HuH-7.5 (cell line): ENCODE measurements at places on chromosomes 13 and 19.

- DNase-seq, result no peak
These were observed 1.4 kb downstream of the MATK start for GRCh38 chr19:3784607-3785450.

DNA sequence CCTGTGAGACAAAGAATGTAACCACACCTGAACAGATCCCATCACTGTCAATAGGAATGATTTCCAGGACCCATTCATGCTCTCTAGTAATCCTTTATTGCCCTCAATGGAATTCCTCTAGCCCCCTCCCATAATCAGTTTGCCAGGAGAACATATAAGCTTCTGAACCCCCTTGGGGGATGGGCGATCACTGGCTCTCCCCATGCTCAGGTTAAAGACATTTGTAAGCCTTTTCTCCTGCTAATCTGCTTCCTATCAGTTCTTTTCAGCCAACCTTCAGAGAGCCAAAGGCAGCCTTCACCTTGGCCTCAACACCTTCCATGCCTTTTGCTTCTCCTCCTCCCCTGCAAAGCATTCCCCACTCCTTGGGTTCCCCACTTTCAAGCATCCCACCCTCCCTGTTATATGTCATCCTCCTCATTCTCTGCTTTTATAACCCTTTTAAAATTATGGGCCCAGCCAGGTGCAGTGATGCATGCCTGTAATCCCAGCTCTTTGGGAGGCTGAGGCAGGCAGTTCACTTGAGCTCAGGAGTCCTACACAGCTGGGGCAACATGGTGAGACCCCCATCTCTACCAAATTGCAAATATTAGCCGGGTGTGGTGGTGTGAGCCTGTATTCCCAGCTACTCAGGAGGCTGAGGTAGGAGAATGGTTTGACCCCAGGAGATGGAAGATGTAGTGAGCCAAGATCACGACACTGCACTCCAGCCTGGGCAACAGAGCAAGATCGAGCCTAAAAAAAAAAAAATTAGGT lies 12.4 kb downstream of the DPRX start:
- no peak for DNase-seq

DNA sequence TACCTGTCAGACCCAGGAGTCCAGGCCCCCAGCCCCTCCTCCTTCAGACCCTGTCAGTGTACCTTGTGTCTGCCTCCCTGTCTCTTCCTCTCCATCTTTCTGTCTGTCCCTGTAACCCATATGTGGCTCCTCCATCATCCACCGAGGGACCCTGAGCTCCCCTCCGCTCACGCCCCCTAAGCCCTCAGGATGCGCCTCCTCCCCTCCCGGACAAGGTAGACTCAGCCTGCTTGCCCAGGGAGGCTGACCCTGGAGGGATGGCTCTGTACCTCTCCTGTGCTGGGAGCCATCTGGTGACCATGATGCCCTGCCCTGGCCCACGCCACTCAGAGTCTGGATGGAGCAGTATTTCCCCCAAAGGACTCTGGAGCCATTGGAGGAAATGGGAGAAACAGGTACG lies 1.0 kb upstream of the CAPN12 start:
- peak; percentile 7 for DNase-seq

DNA sequence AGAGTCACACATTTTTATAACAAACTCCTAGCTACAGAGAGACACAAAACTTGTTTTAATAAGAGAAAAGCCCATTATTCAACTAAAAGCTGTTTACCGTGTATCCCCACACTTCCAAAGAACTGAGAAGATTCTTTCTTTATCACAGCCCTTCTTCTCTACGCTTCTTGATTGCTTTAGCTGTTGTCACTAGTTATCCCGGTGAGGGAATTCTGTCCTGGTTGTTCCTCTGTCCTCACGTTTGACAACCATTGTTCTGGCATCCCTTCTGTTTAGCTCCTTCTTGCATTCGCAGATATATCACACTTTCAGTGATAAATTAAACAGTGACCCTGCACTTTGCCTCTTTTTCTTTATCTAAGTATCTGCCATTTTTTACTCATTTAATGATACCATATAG lies 1035.1 kb upstream of the PCDH20 start:
- DNase-seq, result no peak

DNA sequence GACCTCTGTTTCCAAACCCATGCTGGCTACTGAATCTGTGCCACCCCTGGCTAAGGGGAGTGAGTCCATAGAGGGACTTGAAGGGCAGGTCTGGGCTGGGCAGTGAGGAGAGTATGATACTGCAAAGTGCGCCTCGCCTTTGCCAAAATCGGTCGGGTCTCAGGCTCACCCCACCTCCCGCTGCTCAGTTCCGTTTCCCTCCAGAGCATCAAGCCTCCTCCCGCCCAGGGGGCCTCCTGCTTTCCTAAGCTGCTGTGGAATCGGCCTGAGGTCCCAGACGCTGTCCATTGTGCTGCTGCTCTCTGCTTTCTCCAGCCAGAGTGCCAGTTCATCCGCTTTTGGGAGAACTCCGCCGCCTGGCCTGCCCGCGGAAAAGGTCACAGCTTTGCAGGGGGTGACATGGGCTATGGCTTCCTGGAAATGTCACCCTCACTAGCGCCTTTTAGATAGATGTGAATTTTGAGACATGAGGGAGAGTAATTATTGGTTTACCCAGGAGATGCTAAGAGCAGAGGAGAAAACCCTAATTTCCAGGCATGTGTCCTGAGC lies 1418.4 kb downstream of the UQCRFS1 start:
- no peak for DNase-seq

GRCh38 chr13:98681049-98681448 lies 71.4 kb downstream of the SLC15A1 start:
- no peak for DNase-seq

DNA sequence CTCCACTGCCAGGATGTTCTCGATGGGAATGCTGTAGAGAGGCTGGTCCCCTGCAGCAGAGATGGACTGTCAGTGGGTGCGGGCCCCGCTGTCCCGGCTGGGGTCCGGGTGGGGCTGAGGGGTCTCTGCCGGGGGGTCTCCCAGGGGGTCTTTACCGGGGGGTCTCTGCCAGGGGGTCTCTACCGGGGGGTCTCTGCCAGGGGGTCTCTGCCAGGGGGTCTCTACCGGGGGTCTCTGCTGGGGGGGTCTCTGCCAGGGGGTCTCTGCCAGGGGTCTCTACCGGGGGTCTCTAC lies 25.7 kb upstream of the C13orf46 start:
- DNase-seq, result no peak

DNA sequence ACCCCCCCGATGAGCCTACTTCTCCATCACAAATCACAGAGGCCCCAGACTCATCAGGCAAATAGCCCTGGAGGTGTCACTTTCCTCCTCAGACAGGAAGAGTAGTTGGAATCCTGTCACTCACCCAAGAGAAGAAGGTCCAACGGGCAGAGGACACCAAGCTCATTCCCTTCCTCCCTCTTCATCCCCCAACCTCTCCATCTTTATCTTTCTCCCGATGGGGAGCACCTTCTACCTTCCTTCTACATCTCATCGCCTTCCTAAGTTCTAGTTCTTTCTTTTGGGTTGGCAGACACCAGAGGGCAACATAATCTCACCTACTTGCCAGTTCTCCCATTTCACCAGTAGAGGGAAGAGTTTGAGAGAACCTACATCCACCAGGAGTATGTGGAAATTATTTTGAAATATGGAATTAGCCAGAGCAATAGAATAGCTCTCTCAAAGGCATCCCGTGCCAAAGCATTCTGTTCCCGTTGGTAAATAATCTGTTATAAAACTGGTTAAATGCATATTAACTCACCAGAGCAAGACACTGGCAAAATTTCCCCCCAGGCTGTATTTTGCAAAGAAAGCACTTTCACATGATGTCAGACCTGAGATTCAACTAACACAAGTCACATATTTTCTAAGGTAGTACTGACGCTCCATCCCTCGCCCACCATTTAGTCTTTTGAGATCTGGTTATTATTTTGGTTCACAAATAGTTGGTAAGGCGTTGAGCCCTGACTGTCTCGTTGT lies 55.0 kb downstream of the ZIC5 start:
- DNase-seq, result peak; percentile 62

DNA sequence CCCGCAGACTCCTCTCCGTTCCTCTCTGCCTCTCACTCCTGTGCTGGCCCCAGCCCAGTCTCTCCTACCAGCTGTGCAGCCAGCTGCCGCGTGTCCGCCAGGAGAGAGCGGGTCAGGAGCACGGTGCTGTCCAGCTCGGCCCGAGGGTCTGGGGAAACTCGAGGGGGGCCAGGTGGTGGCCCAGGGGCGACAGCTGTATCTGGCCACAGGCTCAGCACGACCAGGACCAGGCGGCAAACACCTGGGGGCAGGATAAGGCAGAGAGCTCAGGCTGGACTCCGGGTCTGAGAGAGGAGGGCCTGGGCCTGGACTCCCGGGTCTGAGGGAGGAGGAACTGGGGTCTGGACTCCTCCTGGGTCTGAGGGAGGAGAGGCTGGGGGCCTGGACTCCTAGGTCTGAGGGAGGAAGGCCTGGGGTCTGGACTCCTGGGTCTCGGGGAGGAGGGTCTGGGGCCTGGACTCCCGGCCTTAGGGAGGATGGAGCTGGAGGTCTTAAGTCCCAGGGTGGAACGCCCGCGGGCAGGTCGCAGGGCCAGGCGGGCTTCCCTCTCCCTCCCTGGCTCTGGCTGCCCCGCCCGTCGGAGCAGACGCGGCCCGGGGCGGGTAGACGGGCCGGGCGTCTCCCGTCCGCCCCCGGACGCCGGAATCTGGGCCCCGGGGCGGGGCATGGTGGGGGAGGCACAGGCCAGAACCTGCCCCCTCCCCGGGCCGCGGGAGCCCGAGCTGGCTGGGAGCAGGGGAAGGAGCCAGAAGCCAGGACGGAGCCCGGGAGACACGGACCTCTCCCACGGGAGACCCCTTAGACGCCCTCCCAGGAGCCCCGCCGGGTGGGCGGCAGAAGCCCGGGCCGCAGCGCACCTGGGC lies 1.3 kb downstream of the IL11 start:
- DNase-seq, result peak; percentile 74

DNA sequence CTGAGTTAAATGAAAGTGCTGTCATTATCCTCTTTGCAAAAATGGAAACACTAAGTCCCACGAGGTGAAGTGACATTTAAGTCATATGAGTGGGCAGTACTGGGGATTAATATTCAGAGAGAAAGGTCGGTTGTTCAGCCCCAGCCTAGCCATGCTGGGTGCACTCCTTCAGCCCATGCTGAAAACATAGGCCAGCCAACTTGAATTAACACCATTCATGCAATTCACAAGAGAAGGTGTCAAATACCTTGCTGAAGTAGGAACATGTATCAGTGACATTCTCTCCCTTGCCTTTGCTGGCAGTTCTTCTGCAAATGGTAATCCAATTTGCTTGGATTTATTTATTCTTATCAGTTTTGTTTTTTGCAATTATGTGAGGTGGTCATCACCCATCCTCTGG lies 256.3 kb downstream of the DNAJC15 start:
- no peak for DNase-seq

DNA sequence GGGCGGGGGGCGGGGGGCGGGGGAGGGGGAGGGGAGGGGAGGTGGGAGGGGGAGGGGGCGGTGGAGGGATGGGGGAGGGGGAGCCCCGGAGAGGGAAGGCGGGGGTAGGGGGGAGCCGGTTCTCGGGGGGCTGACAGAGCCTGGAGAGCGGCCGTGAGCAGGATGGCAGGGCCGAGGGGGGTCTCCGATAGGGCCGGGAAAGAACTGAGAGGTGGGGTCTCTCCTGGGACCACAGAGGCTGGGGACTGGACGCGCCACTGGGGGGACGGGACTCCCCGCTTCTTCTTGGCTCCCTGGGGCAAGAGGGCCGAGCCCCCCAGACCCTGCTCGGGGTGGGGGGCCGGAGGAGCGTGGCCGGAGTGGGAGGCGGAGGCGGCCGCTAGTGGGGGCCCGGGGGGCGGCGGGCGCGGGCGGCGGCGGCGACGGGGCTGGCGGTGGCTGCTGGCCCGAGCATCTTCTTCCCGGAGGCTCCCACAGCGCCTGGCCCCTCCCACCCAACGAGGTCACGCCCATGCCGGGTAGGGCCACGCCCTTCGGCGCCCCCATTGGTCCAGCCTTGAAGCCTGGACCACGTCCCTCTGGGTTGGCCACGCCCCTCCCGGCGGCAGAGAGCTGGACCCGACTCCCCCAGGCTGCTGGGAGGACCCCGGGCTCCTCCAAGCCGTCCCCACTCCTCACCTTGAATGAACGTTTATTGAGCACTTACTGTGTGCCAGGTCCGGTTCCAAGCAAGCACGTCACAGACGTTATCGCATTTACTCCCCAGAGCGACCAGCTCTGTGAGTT lies at the start of gene NOVA2:
NOVA2 (minus strand) TSS at position 313 of the 786 bp plus-strand sequence. CDS start 514 bp downstream, outside the sequence.
- no peak for DNase-seq

GRCh38 chr13:34779171-34779570 lies 162.9 kb upstream of the NBEA start:
- DNase-seq, result no peak

DNA sequence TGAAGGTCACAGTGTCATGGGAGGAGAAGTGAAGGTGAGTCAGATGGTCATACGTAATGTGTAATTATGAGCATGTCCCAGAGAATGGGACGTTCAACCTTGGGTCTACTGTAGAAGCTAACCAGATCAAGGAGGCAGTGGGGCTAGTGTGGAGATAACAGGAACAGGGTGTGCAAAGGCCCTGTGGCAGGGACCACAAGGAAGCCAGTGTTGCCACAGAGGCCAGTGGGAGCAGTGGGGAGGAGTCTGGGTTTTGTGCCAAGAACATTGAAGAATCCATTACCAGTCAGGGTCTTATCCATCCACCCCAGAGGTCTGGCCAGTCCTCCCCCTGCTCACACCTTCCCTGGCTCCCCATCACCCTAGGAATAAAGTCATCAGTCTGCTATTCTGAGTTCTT lies 3.3 kb downstream of the MRPL4 start:
- no peak for DNase-seq

- no peak for DNase-seq
These were observed 138.0 kb downstream of the ITGBL1 start for GRCh38 chr13:101590479-101590878.

GRCh38 chr13:22425087-22425486 lies 754.2 kb downstream of the FGF9 start:
- no peak for DNase-seq

- peak; percentile 86 for DNase-seq
These were observed 2.3 kb downstream of the MIDN start for GRCh38 chr19:1250437-1251260.

DNA sequence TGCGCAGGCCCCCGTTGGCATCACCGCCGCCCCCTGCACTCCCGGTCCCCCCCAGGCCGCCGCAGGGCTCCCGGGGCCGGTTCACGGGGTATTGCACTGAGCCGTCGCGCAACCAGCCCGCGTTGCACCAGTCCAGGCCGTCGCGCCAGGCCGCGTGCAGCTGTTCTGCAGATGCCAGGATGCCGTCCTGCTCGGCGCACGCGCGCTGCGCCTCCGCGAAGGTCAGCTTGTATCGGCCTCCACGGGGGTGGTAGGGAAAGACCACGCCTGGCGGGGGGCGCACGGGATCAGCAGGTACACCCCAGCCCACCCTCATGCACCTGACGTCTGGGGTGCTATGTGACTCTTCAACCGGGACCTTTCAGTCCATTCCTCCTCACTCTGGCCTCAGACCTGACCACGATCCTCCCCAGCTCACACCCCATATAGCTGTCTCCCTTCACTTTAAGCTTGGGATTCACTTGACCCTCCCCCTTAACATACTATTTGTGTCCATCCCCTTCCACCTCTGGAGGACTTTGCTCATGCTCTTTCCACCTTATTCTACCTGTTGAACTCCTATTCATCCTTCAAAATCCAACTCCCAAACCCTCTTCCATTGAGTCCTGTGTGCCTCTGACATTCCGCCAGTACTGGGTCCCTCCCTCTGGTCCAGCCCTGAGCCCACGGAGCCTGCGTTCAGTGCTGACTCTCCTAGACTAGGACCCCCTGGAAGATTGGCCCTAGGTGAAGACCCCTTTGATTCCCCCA lies 14.3 kb downstream of the TM6SF2 start:
- no peak for DNase-seq

GRCh38 chr13:23979361-23980159 lies 82.3 kb upstream of the C1QTNF9B start:
- peak; percentile 51 for DNase-seq
